ENCODE measurements at places on chromosomes 1 and 21. TPM values are rescaled to one million over a fixed set of nuclear protein-coding genes. Genes with fewer than 3 reads are reported as not detected.

GRCh38 chr21:44368711-44369446, 15.5 kb downstream of the TRPM2 start:
- H3K4me1 ChIP-seq = no peaks in the 10 kb centered on the region
- DNase-seq = no peak
- peaks cover 68% of the 10 kb centered on the region for H3K27me3 ChIP-seq
- H3K4me3 ChIP-seq = no peak overlapping the region

HOOK1 gene
- total RNA-seq = 23.7 TPM

DNA sequence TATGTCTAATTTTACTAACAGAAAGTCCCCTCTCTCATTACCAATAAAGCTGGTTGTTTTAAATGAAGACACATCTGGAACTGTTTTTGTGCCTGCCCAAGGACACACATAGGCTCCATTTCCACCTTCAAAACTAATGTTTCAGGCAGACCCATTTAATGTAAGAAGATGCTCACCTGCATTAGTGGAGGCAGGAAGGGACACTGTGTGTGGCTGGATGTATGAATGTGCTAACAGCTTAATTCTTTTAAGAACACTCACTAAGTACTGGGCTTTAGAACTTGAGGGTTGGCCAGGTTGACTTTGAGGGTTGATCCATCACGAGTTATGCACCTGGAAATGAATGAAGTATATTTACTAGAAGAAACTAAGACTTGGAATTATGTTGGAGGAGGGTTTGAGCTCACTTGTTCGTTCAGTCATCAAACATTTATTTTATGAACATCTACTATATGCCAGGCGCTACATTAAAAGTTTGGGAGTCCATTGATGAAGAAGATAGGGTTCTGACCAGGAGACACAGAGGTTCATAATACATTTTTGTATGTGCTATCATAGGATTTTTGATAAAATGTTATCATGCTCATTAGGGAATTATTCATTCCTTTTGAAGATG, 5.4 kb downstream of the JUN start:
- no peaks in the 10 kb centered on the region for H3K27me3 ChIP-seq
- no peak overlapping the region for H3K4me3 ChIP-seq
- H3K27ac ChIP-seq = no peak overlapping the region
- H3K4me1 ChIP-seq = peaks cover 23% of the 10 kb centered on the region

PTGS2 gene
- total RNA-seq = 0.63 TPM

DNA sequence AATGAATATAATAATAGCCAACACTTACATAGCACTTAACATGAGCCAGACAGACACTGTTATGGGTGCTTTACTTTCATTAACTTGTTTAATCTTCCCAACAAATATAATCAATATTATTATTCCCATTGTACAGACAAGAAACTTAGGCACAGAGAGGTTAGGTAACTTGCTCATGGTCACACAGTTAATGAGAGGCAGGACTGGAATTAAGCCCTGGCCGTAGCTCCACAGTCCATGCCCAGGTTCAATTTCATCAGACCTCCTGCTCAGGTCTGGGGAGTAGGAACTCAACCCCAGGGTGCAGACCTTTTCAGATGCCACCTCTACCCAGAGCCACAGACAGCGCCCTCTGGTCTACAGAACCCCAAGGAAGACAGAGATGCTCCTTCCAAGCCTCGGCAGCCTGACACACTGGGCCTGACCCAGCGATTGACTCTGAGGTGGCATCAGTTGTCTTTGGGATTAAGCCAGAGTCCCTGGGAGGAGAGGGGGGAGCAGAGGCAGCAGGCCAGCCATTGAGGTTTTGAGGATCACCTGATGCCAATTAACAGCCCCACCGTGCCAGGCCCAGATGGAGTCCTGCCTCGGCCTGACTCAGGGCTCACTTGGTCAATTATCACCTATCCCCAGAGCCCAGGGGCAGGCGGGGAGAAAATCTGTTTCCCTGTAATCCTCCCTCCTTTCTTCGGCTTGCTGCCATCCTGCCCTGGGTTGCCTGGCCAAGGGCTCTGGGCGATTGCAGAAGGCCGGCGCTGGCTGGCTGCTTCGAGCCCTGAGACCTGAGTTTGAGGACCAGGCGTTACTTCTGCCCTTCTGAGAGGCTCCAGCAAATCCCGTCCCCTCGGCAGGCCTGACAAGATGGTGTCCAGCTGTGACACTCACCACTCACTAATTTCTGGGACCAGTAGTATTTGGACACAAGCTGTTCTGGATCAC, 116.7 kb downstream of the LACTBL1 start:
- no peak overlapping the region for H3K4me3 ChIP-seq
- peaks cover 3% of the 10 kb centered on the region for H3K4me1 ChIP-seq
- H3K27ac ChIP-seq = no peak overlapping the region
- no peaks in the 10 kb centered on the region for H3K27me3 ChIP-seq
- DNase-seq = no peak

- peaks cover 26% of the 10 kb centered on the region for H3K27me3 ChIP-seq
- H3K4me3 ChIP-seq = no peak overlapping the region
- no peaks in the 10 kb centered on the region for H3K36me3 ChIP-seq
- H3K27ac ChIP-seq = no peak overlapping the region
Observed at GRCh38 chr21:39956586-39956985, 89.3 kb downstream of the PCP4 start.

DNA sequence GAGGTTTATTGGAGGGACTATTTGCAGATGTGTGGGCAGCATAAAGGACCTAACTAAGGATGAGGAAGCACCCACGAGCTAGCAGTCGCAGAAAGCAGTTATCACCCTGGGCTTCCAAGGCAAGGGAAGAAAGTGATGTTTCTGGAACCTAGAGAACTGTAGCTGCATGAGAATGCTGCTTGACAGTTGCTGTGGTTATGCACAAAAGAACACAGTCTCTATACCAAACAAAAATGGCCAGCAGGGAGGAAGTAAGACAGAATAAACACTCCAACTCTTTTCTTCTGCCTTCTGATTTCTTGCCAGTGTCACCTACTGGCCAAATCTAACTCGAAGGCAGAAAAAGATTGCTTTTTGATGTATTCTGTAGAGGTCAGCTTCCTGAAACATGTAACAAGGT, 190.2 kb downstream of the RASAL2 start:
- peaks cover 12% of the 10 kb centered on the region for H3K36me3 ChIP-seq
- no peak overlapping the region for H3K27ac ChIP-seq
- DNase-seq = no peak
- no peak overlapping the region for H3K4me3 ChIP-seq

DNA sequence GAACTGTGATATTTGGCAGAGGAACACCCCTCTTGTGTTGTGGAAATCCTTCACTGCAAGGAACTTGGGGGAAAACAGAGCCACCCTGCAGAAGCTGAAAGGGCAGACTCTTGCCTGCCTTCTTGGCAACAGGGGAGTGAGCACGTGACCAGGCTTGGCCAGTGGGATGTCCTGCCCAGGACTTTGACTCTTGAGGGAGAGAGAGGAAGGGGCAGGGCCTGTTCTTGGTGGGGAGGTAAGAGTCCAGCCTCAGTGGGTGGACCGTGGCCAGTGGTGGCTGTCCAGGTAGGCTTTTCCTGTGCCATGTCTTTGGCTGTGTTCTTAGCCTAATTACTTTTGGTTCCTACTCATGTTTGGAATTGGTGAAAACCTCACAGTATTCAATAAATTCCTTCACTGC, 8.6 kb upstream of the AK2 start:
- H3K36me3 ChIP-seq = no peaks in the 10 kb centered on the region
- no peak overlapping the region for H3K4me3 ChIP-seq
- H3K4me1 ChIP-seq = peaks cover 28% of the 10 kb centered on the region
- no peaks in the 10 kb centered on the region for H3K27me3 ChIP-seq
- DNase-seq = no peak

OR2T2 gene
- total RNA-seq = not detected

LORICRIN gene
- not detected for total RNA-seq

OSCP1 gene
- 21.6 TPM for total RNA-seq

DNA sequence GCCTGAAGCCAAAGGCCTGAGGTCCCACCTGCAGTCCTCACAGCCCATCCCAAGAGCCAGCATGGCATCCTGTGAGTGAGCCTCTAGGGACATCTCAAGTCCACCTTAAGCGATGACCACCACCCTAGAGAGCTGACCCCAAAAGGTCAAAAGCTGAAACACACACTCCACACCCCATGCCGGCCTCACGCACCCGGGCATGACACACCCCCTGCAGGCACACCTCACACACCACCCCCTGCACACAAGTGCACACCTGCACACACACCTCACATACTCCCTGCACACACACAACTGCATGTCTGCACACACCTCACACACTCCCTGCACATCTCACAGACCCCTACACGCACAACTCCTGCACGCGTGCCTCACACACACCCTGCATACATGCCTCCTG, 118.7 kb downstream of the NPHP4 start:
- H3K4me1 ChIP-seq = no peaks in the 10 kb centered on the region
- no peaks in the 10 kb centered on the region for H3K27me3 ChIP-seq
- no peak for DNase-seq
- no peak overlapping the region for H3K27ac ChIP-seq
- no peaks in the 10 kb centered on the region for H3K36me3 ChIP-seq
- H3K4me3 ChIP-seq = no peak overlapping the region

TGFB2 gene
- 74.3 TPM for total RNA-seq
